ENCODE measurements at places on chromosomes 7 and 10. TPM values are rescaled to one million over a fixed set of nuclear protein-coding genes. Genes with fewer than 3 reads are reported as not detected.

Gene MMRN2
- total RNA-seq, result 16.4 TPM

- no peaks in the 10 kb centered on the region for H3K36me3 ChIP-seq
- no peak overlapping the region for H3K27ac ChIP-seq
- H3K4me1 ChIP-seq, result peaks cover 3% of the 10 kb centered on the region
- no peak for DNase-seq
Observed at GRCh38 chr10:63480237-63480636, 14.5 kb upstream of the JMJD1C start.

GRCh38 chr10:93445978-93446720, 36.0 kb downstream of the MYOF start:
- H3K4me1 ChIP-seq, result no peaks in the 10 kb centered on the region
- H3K27ac ChIP-seq, result peak overlapping the region; percentile 46
- H3K27me3 ChIP-seq, result no peaks in the 10 kb centered on the region
- H3K36me3 ChIP-seq, result peaks cover under 1% of the 10 kb centered on the region

GRCh38 chr10:19935176-19935575, 118.9 kb downstream of the PLXDC2 start:
- DNase-seq, result no peak
- H3K27me3 ChIP-seq, result no peaks in the 10 kb centered on the region
- no peaks in the 10 kb centered on the region for H3K36me3 ChIP-seq

GRCh38 chr10:57786850-57787750, 480.6 kb downstream of the IPMK start:
- no peaks in the 10 kb centered on the region for H3K27me3 ChIP-seq
- H3K36me3 ChIP-seq, result no peaks in the 10 kb centered on the region

Gene CARD11
- 0.84 TPM for total RNA-seq

Gene GJD4
- not detected for total RNA-seq

Gene ADCYAP1R1
- 2.2 TPM for total RNA-seq

DNA sequence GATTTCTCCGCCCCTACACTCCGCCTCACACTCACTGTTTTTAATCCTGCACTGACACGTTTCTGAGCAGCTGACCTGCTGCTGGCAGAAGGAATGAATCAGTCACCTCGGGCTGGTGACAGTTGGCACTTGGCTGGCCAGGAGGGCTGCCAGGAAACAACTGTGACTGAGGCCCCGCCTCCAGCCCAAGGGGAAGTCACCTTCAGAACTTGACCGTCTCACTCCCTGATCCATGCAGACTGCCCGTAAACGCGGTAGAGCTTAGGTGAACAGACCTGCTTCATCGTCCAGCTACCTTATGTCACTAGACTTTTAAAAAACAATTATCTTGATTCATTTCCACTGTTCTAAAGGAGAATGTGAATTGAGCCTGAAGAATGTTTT, 107.5 kb downstream of the DOCK1 start:
- H3K4me3 ChIP-seq, result no peak overlapping the region
- H3K4me1 ChIP-seq, result no peaks in the 10 kb centered on the region
- H3K36me3 ChIP-seq, result no peaks in the 10 kb centered on the region

GRCh38 chr7:49894543-49894942, 121.1 kb downstream of the VWC2 start:
- H3K27me3 ChIP-seq, result no peaks in the 10 kb centered on the region
- H3K36me3 ChIP-seq, result no peaks in the 10 kb centered on the region
- H3K27ac ChIP-seq, result no peak overlapping the region
- no peak overlapping the region for H3K4me3 ChIP-seq
- H3K4me1 ChIP-seq, result no peaks in the 10 kb centered on the region
- DNase-seq, result no peak

GRCh38 chr10:132443983-132444876, 47.2 kb downstream of the PWWP2B start:
- no peak overlapping the region for H3K4me3 ChIP-seq
- H3K36me3 ChIP-seq, result no peaks in the 10 kb centered on the region
- no peaks in the 10 kb centered on the region for H3K27me3 ChIP-seq
- peaks cover 5% of the 10 kb centered on the region for H3K4me1 ChIP-seq
- no peak for DNase-seq

Gene ADD3
- total RNA-seq, result 8.0 TPM

Gene ZNF467
- total RNA-seq, result 2.4 TPM

DNA sequence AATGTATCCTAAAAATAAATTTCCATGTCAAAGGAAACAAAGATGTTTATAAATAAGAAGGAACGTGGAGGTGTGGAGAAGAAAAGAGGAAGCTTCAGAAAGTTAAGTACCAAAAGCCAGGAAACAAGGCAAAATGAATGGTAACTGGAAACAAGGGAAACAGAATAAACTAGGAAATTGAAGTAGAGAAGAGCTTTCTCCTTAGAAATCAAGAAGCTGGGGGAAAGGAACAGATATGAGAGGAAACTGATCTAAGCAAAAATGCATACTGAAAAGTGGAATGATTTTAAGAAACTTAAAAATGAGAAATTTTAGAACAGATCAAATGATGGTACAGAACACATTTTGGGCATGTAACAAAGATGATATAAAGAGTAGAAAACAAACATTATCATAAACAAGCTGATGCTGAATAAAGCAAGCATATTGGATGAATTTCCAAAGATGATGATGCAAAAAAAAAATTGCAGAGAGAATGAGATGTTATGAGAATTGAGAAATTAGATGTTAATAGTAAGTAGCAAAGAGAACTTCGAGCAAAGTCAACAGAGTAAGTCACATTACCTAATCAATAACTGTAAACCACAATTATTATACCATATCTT, 1.9 kb downstream of the BRAF start:
- no peak for DNase-seq
- peak overlapping the region; percentile 84 for H3K4me3 ChIP-seq
- H3K4me1 ChIP-seq, result peaks cover 31% of the 10 kb centered on the region
- no peaks in the 10 kb centered on the region for H3K36me3 ChIP-seq

Gene PON3
- 0.44 TPM for total RNA-seq

DNA sequence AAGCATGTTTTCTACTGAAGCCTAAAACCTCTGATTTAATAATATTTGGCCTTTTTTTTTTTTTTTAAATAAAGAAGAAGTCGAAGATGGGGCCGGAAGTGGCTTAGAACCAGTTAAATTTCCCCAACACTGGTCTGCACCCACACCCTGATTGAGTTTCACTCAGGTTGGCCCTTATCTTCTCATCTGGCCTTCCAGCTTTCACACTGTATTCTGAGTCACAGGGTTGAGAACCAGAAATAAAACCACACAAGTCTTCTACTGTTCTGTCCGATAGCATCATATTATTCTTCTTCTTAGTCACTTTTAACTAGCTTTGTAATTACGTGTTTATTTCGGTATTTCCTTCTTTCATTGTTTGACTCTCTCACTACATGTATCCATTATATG, 9.9 kb downstream of the ZNF365 start:
- no peaks in the 10 kb centered on the region for H3K4me1 ChIP-seq
- H3K4me3 ChIP-seq, result no peak overlapping the region
- no peaks in the 10 kb centered on the region for H3K36me3 ChIP-seq

GRCh38 chr7:105764506-105764905, 111.9 kb downstream of the ATXN7L1 start:
- no peaks in the 10 kb centered on the region for H3K36me3 ChIP-seq
- no peaks in the 10 kb centered on the region for H3K27me3 ChIP-seq
- no peaks in the 10 kb centered on the region for H3K4me1 ChIP-seq
- no peak for DNase-seq

Gene ATRNL1
- 3.4 TPM for total RNA-seq

Gene SAP25
- total RNA-seq, result 0.59 TPM

- peak overlapping the region; percentile 37 for H3K4me3 ChIP-seq
- H3K4me1 ChIP-seq, result peaks cover 28% of the 10 kb centered on the region
- H3K27ac ChIP-seq, result peak overlapping the region; percentile 98
- H3K27me3 ChIP-seq, result no peaks in the 10 kb centered on the region
- peak; percentile 49 for DNase-seq
Observed at GRCh38 chr10:113665806-113666354, 2.0 kb upstream of the NRAP start.

DNA sequence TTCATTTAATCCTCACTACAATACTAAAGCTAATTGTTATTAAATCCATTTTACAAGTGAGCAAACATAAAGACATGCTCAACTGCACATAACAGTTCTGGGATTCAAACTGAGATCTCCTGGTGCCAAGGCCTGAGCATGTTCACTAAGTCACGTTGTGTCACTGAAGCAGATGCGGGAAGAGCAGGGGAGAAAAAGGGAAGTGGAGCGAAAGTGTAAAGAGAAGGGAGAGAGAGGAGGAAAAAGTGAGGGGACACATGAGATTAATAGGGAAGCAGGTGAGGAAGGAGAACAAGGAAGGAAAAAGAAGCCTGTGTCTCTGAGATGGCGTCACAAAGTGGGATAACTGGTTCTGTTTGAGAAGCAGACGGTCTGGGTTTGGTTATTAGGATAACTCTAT, 38.9 kb upstream of the KAT6B start:
- H3K27me3 ChIP-seq, result no peaks in the 10 kb centered on the region
- no peaks in the 10 kb centered on the region for H3K4me1 ChIP-seq
- DNase-seq, result no peak
- no peaks in the 10 kb centered on the region for H3K36me3 ChIP-seq
- no peak overlapping the region for H3K4me3 ChIP-seq

DNA sequence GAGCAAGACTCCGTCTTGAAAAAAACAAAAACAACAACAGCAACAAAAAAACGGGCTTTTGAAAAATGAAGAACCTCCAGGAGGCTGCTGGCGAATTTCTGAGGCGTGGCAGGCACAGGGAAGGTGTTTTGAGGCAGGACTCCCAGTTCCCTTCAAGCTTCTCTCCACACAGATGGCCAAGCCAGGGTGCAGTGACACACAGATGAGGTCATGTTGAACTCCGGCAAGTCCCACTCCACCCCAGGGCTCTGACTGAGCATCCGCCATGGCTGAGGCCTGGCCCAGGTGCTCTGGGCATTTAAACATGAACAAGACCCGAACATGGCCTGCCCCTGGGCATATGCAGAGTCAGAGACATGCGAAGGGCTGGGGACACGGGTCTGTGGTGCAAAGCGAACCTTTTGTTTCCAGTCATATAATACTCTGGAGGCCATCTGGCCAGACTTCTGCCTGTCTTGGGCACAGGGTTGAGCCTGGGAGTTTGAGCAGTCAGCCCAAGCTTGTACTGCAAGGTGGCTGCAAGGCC, 514.6 kb upstream of the FOXK1 start:
- H3K4me3 ChIP-seq, result no peak overlapping the region
- no peaks in the 10 kb centered on the region for H3K4me1 ChIP-seq
- H3K36me3 ChIP-seq, result no peaks in the 10 kb centered on the region
- no peak overlapping the region for H3K27ac ChIP-seq
- no peak for DNase-seq
- no peaks in the 10 kb centered on the region for H3K27me3 ChIP-seq

Gene LRRD1
- total RNA-seq, result not detected

GRCh38 chr7:130207642-130208041, at the start of gene SSMEM1:
Gene SSMEM1 (plus strand): TSS chr7:130207860. CDS start chr7:130207911, 51 bp downstream.
- H3K4me3 ChIP-seq, result no peak within 1 kb of the TSS
- H3K27ac ChIP-seq, result no peak within 1 kb of the TSS
- H3K36me3 ChIP-seq, result peaks cover 13% of the 10 kb centered on the region
- H3K4me1 ChIP-seq, result no peaks in the 10 kb centered on the region

DNA sequence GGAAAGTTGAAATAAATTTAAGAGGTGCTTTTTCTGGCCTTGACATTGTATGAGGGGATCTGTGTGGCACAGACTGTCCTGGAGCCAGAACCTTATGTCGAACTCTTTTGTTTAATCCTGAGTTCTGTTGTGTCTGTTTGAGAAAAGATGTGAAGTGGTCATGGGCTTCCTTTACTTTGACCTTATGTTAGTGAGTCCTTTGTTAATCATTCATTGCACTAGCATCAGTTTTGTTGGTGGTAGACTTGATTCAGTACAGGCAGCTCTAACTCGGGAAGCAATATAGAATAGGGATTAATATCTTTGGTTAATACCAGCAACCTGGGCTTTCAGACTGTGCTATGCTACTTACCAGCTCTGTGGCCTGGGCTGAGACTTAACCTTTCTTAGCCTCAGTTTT, 123.9 kb upstream of the FZD1 start:
- H3K36me3 ChIP-seq, result no peaks in the 10 kb centered on the region
- H3K4me3 ChIP-seq, result no peak overlapping the region
- no peaks in the 10 kb centered on the region for H3K4me1 ChIP-seq
- no peaks in the 10 kb centered on the region for H3K27me3 ChIP-seq
- no peak overlapping the region for H3K27ac ChIP-seq

- no peaks in the 10 kb centered on the region for H3K36me3 ChIP-seq
- peaks cover 25% of the 10 kb centered on the region for H3K4me1 ChIP-seq
- H3K27me3 ChIP-seq, result no peaks in the 10 kb centered on the region
- H3K4me3 ChIP-seq, result no peak overlapping the region
Observed at GRCh38 chr7:80499350-80499953, 12.4 kb downstream of the GNAT3 start.

DNA sequence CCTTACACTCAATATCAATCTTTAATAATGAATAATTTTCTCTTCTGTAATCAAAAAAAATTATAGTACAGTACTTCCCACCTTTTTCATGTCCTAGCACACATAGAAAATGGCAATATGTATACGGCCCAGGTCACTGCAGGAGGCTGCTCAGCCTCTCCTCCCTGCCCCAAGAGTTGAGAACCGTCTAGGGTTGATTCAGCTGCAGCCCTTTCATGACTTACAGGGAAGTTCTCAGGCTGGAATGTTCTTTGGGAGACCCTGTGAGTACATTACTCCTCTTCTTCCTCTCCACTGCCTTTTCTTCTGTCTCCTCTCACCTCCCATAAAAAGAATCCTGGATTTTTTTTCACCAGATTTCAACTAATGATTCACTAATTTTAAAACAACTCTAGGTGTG, 180.0 kb downstream of the HDAC9 start:
- no peaks in the 10 kb centered on the region for H3K27me3 ChIP-seq
- H3K27ac ChIP-seq, result no peak overlapping the region
- no peaks in the 10 kb centered on the region for H3K36me3 ChIP-seq
- H3K4me3 ChIP-seq, result no peak overlapping the region
- H3K4me1 ChIP-seq, result no peaks in the 10 kb centered on the region

Gene SORCS1
- total RNA-seq, result 0.27 TPM

- no peaks in the 10 kb centered on the region for H3K36me3 ChIP-seq
- DNase-seq, result no peak
- no peak overlapping the region for H3K4me3 ChIP-seq
- no peak overlapping the region for H3K27ac ChIP-seq
Observed at GRCh38 chr10:17850501-17850900, 41.4 kb downstream of the MRC1 start.

DNA sequence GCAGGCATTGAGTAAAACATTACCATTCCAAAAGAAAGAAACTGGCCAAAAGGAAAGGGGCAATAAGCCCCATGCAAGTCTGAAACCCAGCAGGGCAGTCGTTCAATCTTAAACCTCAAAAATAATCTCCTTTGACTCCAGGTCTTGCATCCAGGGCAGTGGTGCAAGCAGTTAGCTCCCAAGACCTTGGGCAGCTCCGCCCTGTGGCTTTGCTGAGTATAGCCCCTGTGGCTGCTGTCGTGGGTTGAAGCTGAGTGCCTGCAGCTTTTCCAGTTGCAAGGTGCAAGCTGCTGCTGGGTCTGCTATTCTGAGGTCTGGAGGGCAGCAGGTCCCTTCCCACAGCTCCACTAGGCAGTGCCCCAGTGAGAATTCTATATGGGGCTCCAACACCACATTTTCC, 580.1 kb upstream of the AUTS2 start:
- no peaks in the 10 kb centered on the region for H3K4me1 ChIP-seq
- H3K36me3 ChIP-seq, result no peaks in the 10 kb centered on the region
- H3K27ac ChIP-seq, result no peak overlapping the region
- DNase-seq, result no peak
- no peak overlapping the region for H3K4me3 ChIP-seq

GRCh38 chr7:41641011-41641664, 61.8 kb downstream of the INHBA start:
- H3K4me1 ChIP-seq, result no peaks in the 10 kb centered on the region
- no peak overlapping the region for H3K4me3 ChIP-seq
- no peak for DNase-seq
